Kidney epithelial cell (primary cell): ENCODE measurements at places on chromosomes 5 and 9.

DNA sequence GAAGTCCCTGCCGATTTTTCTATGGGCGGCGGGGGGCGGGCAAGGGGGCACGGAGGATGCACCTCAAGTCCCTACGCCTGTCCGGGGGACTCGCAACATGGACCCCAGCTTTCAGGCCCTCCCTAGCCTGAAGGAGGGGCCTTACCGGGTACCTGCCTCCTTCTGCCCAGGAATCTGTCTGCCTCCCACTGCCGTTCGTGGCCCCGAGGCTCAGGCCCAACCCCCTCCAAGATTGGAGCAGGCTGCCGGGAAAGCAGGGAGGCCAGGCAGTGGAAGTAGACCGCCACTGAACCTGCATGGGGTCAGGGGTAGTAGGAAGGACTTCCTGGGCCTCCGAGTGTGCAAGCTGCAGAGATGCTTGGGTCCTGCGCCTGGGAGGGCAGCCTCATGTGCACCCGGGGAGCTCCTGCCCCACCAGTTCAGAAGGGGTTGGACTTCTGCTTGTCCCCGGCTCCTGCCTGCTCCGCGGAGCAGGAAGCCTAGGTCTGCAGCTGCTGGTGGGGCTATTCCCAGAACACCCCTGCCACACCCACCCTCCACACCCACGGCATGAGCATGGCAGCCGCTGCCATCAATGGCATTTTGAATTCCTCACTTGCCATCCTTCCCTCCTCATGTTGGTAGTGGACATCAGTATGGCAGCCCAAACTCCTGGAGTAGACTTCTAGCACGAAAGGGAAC, 1312.7 kb upstream of the ACO1 start:
- no peak for DNase-seq

DNA sequence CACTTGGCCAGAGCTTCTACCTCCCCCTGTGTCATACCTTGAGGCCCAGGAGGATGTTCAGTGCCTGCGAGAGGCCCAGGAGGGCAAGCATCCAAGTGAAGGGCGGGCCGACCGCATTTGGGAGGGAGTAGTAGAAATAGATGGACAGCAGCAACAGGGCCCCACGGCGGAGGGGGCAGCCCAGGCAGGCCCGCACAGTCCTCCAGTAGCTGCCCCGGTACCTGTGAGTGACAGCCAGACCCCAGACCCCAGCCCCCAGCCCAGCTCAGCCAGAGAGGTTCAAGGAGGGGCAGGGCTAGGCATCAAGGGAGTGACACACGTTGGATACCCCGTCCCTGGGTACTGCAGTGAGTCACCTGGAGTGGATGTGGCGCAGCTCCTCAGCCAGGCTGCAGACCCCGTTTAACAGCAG, 1.4 kb downstream of the STING1 start:
- DNase-seq: no peak

DNA sequence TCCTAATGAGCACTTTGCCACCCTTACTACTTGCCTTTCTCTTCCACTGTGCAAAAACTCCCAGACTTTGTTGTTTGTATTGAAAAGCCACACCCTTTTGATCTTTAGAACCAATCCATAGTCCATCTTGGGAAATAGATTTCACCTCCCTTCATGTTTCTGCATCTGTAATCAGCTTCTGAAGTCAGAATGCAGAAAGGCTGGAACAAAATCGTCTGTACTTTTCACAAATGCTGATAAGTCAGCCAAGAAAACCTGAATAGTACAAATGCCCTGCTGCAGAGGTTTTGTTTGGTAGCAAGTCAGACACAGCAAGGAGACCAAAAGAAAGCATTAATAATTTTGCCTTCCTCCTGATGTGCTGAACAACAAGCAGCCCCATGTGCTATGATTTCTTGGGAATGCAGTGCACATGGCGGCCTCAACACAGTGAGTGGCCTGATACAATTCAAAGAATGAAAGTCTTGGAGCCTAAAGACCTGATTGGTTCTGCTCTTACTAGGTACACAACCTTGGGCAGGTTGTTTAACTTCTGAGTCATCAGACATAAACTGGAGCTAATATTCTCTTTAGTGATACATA, 59.2 kb upstream of the STK32A start:
- DNase-seq: no peak

GRCh38 chr9:125106285-125106893, 36.9 kb downstream of the SCAI start:
- no peak for DNase-seq

DNA sequence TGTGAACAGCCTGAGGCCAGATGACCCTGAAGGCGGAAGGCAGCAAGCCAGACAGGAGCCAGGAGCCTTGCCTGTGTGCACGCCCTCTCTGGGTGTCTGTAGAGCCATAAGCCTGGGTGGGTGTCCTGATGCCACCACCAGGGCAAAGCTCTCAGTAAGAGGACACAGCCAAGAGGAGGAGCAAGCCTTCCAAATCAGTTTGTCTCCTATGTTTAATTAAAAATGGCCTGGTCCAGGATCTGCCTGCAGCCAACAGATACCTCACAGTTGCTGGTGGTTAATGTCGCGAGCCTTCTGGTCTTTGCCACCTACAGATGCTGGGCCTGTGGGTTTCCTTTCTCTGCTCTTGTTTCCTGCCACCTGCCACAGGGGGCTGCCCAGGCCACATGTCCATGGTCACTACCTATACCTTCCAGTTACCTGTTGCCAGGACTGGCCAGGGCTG, 56.9 kb downstream of the SYK start:
- DNase-seq: no peak
